ENCODE measurements at places on chromosomes 7 and 10.
A peak's percentile ranks its signal among the peaks of the same experiment; 100 is the strongest.

GRCh38 chr7:15561835-15562234, at the start of gene AGMO:
AGMO (minus strand) TSS chr7:15562015.
- no peak for DNase-seq

GRCh38 chr7:121278120-121279021, 50.4 kb upstream of the WNT16 start:
- DNase-seq = no peak

GRCh38 chr10:96089670-96090462, 40.2 kb upstream of the ZNF518A start:
- DNase-seq = peak; percentile 90

- DNase-seq = no peak
Observed at GRCh38 chr7:75631711-75632110, 107.0 kb downstream of the HIP1 start.

DNA sequence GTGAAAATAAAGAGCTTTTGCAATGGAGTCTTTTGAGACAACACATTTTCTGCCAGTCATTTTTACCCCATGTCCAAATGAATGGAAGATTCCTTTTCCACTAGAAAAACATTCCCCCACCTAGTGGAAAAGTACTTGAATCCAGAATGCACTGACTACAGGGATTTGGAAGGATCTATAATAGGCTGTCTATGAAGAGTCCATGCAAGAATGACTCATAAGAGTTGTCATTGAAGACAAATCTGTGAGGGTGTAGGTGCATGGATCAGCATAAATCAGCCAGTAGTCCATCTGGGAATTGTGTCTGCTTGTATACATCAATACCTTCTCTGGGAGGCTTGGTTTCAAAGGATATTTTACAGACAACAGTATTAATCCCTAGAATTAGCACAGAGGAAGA, 32.5 kb upstream of the TRUB1 start:
- no peak for DNase-seq

DNA sequence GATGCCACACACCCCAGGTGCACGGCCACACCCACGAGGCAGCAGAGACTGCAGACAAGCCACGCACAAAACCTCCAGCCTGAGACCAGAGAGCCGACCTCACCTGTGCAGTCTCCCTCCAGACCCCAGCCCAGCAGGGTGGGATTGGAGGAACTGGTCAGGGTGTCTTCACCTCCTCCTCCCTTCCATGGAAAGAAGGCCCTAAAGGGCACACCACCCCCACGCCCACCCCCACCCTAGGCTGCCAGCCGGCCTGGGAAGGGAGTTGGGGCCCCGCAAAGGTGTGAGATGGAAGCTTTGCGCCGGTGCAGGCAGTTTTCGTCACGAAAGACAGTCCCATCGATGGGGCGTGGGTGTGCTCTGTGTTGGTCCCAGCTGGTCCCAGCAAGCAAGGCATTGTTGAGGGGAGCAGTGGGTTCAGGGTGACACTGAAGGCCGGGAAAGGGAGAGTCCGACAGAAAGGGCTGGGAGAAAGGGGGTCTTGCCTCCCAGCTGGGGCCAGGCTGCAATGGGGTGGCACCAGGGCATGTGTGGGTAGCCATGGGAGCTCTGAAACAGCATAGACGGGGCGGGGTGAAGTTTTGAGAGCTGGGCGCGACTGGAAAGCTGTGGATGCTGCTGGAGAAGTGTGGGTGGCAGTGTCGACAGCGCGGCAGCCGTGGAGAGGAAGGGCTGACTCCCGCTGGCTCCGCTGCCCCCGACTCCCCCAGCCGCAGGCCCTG, 349.2 kb downstream of the GLRX3 start:
- no peak for DNase-seq

DNA sequence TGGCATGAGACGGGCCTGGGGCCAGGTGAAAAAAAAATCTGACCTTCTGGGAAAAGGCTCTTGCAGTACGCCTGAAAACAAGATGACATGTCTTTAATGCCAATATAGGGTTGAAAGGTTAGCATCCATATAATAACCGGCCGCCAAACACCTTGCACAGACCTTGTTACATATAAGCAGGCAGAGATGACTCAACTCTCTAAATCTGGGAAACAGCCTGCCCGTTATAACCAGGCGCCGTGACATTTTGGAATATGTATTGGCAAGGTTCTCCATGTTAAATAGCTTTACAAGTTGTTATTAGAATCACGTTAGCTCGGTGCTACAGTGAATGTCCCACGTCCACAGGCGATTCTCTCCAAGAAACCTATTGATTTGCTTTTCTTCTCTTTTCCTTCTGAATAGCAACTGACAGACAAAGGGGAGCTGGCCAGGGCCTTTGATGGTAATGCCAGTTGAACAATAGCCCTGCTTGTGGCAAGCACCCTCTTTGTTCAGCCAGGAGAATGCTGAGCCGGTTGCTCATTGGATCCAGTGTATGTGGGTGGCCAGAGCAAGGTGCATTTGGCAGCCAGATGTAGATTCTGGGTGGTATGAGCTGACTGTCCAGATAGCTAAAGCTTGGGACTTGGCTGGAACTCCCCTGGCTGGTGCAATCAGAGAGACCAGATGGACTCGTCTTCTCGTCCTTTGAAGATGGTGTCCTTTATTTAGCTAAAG, 80.1 kb upstream of the AUTS2 start:
- no peak for DNase-seq

DNA sequence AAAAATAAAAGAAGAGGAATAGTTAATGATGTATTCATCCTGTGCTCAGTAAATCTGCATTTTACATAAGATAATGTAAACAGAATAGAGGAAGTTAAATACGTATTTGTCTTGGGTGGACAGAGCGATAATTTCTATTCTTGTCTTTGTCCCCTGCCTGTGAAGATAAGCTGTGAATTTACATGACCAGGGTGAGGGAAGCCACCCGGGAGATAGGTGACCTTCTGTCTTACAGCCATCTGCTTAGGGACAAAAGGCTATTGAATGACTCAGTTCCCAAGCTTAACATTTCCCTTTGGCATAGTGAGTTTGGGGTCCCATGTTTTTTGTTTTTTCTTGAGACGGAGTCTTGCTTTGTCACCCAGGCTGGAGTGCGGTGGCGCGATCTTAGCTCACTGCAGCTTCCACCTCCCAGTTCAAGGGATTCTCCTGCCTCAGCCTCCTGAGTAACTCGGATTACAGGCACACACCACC, 88.7 kb upstream of the KCTD7 start:
- no peak for DNase-seq

GRCh38 chr10:12535656-12536055, 186.3 kb downstream of the CAMK1D start:
- DNase-seq = no peak

- DNase-seq = no peak
Observed at GRCh38 chr7:124943472-124943871, 13.8 kb upstream of the POT1 start.

- no peak for DNase-seq
Observed at GRCh38 chr7:8514781-8515519, 81.5 kb downstream of the NXPH1 start.

DNA sequence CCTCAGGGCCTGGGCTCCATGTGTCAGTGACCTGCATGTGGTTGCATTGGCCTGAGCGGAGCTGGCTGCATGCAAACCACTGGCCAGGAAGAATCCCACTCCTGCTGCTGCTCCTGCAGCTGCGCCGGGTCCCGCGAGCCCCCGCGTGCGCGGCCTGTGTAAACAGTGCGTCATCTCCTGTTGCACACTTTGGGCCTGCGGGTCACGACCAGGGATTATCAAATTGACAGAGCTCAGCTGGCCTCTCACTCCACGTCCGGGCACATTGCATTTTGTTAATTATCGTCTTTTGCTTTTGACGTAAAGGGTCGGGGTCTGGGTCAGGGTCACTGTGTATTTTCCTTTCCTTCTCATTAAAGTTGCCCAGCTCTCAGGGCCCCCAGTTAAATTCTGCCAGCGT, 132.6 kb downstream of the RGS10 start:
- no peak for DNase-seq

GRCh38 chr10:98246911-98247805, 20.8 kb downstream of the LOXL4 start:
- DNase-seq = no peak

GRCh38 chr10:110746969-110747608, 103.0 kb downstream of the RBM20 start:
- DNase-seq = no peak

DNA sequence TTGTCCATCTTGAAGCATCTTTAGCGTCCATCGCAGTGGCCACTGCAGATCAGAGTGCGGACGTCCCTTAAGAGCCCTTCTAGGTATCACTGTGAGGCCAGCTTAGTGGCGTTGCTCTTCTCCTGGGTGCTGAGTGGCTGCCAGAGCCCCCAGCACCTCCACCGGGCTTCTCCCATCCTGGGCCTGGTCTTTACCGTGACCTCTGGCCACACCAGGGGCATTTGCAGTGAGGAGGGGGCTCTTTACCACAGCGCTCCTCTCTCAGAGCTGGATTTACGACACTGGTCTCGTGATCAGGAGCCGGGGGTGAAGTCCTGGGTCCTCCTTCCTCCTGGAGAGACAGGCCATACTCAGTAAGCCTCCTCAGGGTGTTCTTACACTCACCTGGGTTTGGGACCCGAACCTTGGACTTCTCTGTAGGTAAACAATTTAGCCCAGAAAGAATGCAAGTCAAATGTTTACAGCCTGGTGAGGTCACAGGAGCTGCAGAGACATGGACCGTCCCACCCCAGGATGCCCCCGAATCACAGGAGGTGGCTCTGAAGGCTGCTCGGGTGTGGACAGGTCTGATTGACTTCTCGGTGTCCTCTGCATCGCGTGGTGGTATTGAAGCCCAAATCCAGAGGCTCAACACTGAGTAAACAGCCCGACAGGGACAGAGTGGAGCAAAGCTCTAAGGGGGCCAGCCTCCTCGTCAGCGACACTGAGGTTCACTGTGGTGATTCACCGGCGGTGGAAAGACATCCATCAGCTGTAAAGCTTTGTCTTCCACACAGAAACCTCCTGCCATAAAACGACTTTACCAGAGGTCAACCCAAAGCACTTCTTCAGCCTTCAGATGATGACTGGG, 33.0 kb downstream of the JAKMIP3 start:
- DNase-seq = no peak

DNA sequence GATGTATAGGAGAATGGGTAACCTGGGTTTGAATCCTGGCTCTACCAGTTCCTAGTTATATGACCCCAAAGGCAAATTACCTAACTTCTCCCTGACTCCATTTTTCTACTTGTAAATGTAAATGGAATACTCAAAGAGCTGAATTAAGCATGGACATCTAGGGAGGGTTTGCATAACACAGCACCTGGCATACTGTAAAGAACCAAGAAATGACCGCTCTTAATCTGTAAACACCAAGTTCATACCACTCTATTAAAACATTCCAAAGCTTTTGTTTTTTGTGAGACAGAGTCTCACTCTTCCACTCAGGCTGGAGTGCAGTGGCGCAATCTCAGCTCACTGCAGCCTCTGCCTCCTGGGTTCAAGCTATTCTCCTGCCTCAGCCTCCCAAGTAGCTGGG, 19.6 kb downstream of the MPP7 start:
- DNase-seq = no peak

DNA sequence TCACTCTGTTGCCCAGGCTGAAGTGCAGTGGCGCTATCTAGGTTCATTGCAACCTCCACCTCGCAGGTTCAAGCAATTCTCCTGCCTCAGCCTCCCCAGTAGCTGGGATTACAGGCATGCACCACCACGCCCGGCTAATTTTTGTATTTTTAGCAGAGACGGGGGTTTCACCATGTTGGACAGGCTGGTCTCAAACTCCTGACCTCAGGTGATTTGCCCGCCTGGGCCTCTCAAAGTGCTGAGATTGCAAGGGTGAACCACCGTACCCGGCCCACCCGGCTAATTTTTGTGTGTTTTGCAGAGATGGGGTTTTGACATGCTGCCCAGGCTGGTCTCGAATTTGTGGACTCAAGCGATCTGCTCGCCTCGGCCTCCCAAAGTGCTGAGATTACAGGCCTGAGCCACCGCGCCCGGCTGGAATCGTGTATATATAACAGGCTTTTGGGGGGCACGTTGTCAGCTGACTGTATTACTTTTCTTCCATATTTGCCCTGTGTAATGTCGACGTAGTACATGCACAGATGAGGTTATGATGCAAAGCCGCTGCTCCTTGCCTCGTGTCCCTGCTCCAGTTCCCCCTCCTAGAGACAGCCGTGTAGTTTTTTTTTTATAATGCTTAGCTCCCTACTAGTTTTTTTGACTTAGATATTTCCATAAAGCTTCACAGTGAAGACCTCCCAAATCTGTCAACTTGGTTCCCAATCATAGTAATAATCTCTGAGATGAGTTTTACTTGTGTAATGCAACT, 883 bp upstream of the TRA2A start:
- no peak for DNase-seq

GRCh38 chr10:133022776-133023100, 65.0 kb upstream of the ADGRA1 start:
- DNase-seq = no peak

- DNase-seq = peak; percentile 72
Observed at GRCh38 chr10:13347500-13348156, 465 bp downstream of the SEPHS1 start.

DNA sequence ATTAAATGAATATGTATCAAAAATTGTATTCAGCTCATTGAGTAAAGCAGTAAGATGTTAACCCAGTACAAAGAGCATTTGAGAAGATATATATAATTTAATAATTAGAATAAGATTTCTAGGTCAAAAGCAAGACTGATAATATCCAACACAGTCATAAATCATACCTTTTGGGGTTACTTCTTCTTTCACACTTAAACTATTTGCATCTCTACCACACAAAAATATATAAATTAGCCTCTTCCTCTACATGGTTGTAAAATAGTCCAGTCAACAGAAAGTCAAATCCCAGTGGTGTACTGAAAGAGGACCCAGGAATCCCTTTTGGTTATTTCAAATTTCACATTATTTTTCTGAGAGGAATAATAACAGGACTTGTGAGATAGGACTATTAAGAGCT, 204.6 kb upstream of the INHBA start:
- no peak for DNase-seq

- no peak for DNase-seq
Observed at GRCh38 chr7:151795168-151795811, 81.6 kb downstream of the PRKAG2 start.

GRCh38 chr7:89926194-89926593, 228.1 kb upstream of the STEAP1 start:
- no peak for DNase-seq

DNA sequence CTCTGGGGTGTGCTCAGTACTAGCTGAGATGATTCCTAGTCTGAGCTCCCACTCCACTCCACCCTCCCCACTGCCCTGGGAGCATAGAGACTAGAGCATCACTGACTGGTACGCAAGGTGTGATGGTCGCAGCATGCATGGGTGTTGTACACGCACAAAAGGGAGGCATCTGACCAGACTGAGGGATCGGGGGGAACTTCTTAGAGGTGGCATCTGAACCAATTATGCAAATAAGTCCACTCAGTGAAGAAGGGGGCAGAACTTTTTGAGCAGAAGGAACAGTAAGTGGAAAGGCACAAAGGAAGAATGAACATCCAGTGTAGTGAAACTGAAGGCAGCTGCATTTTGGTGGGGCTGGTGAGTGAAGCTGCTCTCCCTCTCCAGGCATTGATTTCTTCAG, 25.5 kb downstream of the PDSS1 start:
- DNase-seq = no peak
